ENCODE measurements at places on chromosomes 1 and 21.

DNA sequence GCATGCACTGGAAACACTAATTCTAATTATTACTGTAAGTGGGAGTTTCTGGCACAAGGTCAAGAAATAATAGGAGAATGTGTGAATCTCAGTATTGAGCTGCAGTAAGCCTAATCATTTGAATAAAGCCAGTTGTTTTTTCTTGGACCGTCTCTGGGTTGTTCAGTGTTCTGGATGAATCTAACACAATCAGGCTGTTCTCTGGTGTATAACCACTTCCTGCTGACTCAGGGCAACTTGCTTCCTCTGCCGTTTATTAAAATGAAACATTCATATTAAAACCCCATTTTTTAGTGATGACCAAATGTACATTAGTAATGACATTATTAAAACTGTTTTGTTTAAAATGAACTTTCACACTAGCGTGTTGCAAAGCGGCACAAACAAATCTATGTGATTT, 273.1 kb upstream of the SNX7 start:
- peak; percentile 38 for DNase-seq

DNA sequence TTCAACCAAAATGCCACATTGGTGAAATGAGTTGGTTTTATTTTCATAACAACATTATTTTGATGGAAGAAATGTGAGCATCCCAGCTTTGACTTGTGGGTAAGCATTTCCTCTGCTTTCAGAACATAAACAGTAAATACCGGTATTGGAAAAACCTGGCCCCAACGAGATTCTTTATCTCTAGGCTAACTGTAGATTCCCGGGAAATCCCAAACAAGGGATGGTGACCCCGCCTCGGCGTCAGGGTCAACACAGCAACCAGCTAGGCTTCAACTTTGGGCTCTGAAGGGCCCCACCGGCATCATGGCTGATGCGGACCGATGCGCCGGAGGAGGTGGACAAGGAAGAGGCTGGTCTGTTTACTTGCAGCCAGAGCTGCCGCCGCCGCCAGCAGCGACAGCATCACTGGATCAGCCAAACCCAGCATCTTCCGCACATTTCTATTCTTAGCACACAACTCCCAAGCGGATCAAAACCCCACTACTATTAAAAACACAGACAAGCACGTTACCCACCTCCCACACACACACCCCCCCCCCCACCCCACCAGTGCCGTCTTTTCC, 1.1 kb downstream of the AKT3 start:
- DNase-seq: peak; percentile 72

- DNase-seq: no peak
These were observed 3.3 kb upstream of the KIF21B start for GRCh38 chr1:201026836-201027235.

DNA sequence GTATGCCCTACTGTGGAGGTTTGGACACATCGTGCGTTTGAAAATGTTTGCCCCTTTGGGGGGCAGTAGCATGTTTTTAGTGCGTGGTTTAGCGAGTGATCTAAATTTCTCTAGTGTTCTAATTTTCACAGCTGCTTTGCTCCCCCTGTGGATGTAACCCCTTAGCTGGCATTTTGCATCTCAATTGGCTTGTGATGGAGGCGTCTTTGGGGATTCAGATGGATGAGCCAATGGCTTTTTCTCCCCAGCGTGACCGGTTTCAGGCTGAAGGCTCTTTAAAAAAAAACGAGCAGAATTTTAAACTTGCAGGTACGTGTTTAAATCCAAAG, 836 bp downstream of the CDC7 start:
- DNase-seq: no peak

- no peak for DNase-seq
These were observed 236.3 kb downstream of the SIPA1L2 start for GRCh38 chr1:232393444-232394146.

Measured in hippocampal formation (tissue), 2 donors.